Activated CD8-positive, alpha-beta T cell treated with anti-CD3 and anti-CD28 coated beads for 36 hours (primary cell): ENCODE measurements at places on chromosomes 7 and 10. TPM values are rescaled to one million over a fixed set of nuclear protein-coding genes. Genes with fewer than 3 reads are reported as not detected.

CFAP58 gene
- 0.27 TPM for total RNA-seq

CDHR3 gene
- 0.74 TPM for total RNA-seq

GPR15LG gene
- not detected for total RNA-seq

ENKUR gene
- not detected for total RNA-seq

CHST15 gene
- 0.36 TPM for total RNA-seq

VAX1 gene
- total RNA-seq = not detected

MYOZ1 gene
- total RNA-seq = not detected

CDK1 gene
- 108 TPM for total RNA-seq

SH2D4B gene
- 0.20 TPM for total RNA-seq

SPDYE6 gene
- total RNA-seq = not detected

GAD2 gene
- total RNA-seq = not detected

MLXIPL gene
- total RNA-seq = not detected

OPTN gene
- 33.0 TPM for total RNA-seq

UNCX gene
- not detected for total RNA-seq

KLLN gene
- 0.43 TPM for total RNA-seq

PHKG1 gene
- total RNA-seq = 2.9 TPM

JCAD gene
- total RNA-seq = not detected

TRPV6 gene
- total RNA-seq = not detected

ZNF365 gene
- not detected for total RNA-seq

IDE gene
- total RNA-seq = 33.2 TPM

PTF1A gene
- not detected for total RNA-seq

SLC26A5 gene
- not detected for total RNA-seq

STEAP4 gene
- total RNA-seq = not detected

TMEM176B gene
- not detected for total RNA-seq

NCAPG2 gene
- total RNA-seq = 108 TPM

GTF2I gene
- 156 TPM for total RNA-seq

GIMAP7 gene
- total RNA-seq = 29.5 TPM

NAT16 gene
- total RNA-seq = not detected

TOMM7 gene
- 240 TPM for total RNA-seq

ANKRD1 gene
- not detected for total RNA-seq

FRAT1 gene
- 3.2 TPM for total RNA-seq

FAM25G gene
- total RNA-seq = not detected
